ENCODE measurements at places on chromosomes 7 and 10.
A peak's percentile ranks its signal among the peaks of the same experiment; 100 is the strongest.

GRCh38 chr10:79409726-79410085 is 35.7 kb downstream of the ZCCHC24 start:
- DNase-seq: no peak

DNA sequence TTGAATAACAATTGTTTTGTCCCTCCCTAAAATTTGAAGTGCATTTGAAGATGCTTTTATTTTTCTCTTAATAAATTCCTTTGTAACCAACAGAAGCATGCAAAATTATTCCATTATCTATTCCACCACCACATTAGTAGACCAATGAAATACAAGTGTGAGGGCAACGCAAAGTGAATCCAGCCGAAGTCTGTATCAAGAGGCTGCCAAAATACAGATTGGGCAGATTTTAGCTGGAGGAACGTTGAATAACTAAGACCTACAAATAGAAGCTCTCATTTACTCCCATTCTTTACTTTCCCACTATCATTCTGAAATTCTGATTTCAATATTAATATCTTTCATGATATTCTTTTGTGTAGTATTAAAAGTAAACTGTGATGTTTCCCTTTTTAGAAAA is 233.7 kb downstream of the BMPER start:
- no peak for DNase-seq

DNA sequence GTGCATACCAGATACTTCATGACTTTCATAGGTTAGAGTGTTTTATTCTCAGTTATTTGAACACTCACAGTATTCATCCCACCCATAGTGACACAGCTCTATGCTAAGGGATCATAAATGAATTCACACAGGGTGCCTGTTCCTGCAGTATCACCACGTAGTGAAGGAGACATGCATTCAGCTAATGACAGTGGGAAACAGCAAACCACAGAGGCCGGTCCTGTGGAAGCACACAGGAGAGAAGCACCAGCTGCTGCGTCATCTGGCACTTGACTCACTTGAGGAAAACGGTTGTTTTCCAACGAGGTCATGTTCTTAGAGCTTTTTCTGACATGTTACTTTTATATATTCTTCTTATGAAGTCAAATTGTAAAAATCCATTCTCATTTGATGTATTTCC is 73.0 kb downstream of the UBE3C start:
- DNase-seq: no peak

- DNase-seq: peak; percentile 71
These were observed 381.0 kb upstream of the NRP1 start for GRCh38 chr10:33715303-33715975.

GRCh38 chr10:133012573-133013359 is 70.4 kb upstream of the CFAP46 start:
- no peak for DNase-seq

DNA sequence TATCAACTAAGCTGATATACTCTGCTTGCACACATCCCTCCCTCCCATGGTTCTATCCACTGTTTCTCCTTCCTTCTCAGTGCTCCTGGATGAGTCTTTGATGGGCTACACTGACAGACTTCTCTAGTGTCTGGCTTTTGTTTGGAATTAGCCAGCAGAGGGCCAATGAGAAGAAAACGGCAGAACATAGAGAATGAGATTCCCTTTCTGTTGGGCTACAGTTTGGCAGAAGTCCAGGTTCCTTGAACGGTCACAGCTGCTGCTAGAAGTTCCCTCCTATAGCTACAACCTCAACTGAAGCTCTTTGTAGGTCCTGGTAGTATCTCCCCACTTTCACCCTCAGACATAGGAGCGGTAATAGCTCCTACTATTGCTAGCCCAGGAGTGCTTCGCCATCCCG is 251.1 kb upstream of the LRRN3 start:
- peak; percentile 63 for DNase-seq

DNA sequence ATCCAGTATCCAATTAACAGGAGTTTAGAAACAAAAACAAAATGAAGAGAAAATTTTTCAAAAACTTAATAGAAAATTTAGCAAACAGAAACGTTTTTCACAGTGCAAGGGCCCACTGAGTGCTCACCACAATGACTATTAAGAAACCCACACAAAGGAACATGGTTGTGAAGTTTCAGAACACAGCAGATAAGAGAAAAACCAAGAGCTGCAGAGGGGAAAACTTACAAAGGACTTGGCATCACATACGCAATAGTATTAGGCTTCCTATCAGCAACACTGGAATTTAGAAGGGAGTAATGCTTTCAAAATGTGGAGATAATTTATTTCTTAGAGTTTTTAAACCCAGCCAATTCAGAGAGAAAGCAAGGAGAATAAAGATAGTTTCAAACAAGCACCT is 1.7 kb upstream of the C7orf25 start:
- no peak for DNase-seq

DNA sequence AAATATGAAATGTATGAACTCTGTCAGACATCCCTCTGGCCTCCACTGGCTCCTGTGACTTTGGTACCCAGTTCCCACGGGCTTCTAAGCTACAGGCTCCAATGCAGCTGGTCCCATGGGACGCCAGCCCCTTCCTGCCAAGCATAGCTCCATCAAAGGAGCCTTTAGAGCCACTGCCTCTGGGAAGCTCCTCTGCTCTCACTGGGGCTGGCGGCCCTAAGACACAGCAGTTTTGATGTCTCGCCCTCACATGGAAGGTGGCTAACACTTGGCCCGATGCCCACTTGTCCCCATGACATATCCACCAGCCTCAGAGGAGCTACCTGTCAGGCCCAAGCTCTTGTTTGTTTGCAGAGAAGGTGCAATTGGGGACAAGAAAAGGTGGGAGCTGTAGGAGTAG is 453.7 kb upstream of the LRRN3 start:
- no peak for DNase-seq

DNA sequence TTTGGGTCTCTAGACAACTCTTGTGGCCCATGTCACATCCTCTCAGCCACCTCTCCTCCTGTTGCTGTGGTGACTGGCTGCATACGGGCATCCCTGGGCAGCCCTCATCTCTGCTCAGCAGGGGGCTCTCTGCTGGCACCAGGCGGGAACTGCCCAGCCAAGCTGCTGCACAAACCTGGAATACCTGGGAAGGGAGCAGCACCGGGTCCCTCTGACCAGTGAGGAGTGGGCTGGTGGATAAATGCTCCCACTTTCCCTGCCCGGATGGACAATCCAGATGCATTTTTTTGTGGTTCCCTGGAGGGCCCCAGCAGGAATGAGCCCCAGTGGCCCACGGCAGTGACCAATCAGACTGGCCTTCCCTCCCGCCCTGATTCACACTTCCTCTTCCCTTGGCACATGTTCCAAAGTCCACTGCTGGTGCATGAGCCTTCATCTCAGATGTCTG is 21.9 kb downstream of the GRID1 start:
- no peak for DNase-seq

- no peak for DNase-seq
These were observed 56.0 kb downstream of the TACR2 start for GRCh38 chr10:69360485-69361302.

GRCh38 chr7:81674431-81674830 is 95.4 kb downstream of the HGF start:
- DNase-seq: no peak

DNA sequence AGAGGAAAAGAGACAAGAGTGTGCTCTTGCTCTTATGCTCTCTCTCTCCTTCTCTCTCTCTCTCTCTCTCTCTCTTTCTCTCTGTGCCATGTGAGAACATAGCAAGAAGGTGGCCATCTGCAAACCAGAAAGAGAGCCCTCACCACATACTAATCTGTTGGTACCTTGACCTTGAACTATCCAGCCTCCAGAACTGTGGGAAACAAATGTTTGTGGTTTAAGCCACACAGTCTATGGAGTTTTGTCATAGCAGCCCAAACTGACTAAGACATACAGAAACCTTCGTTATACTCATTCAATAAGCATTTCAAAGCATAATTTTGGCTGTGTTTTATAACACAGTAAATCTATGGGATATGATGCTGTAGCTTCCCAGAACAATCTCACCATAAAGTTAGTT is 56.4 kb upstream of the PLPP4 start:
- no peak for DNase-seq

DNA sequence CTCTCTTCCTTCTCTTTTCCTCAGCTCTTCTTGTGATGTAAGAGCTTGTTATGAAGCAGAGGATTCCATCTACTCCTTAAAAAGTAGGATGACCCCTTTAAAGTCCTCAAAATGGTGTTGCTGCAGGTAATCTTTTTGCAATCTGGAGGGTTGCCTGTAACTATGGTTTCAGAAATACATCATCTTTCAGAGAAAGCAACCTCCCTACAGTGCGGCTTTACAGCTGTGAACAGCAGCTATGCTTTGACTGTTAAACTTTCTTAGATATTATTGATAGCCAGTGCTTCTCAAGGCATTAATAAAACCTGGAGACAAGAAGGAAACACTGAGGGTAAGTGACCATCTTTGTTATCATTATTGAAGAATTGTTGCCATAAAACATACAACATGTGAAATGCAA is 86.6 kb upstream of the MDFIC start:
- no peak for DNase-seq

DNA sequence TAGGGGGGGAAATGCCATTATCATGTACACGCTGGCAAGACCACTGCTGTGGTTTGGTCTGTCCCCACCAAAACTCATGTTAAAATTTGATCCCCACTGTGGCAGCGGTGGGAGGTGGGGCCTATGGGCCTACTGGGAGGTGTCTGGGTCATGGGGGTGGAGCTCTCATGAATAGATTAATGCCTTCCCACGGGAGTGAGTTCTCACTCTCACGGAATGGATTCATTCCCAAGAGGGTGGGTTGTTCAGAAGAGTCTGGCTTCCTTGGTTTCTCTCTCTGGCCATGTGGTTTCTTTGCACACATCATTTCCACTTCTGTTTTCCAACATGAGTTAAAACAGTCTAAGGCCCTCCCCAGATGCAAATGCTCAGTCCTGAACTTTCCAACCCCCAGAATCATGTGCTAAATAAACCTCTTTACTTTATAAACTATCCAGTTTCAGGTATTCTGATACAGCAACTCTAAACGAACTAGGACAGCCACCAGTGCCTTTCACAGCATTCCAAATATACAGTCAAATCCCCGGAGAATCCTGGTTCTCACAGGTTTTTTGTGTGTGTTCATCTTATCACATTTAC is 44.3 kb downstream of the SMURF1 start:
- no peak for DNase-seq

- DNase-seq: no peak
These were observed 60.0 kb downstream of the ENO4 start for GRCh38 chr10:116909307-116909706.

- peak; percentile 81 for DNase-seq
These were observed 1186.5 kb downstream of the TYW1 start for GRCh38 chr7:68183176-68183575.

DNA sequence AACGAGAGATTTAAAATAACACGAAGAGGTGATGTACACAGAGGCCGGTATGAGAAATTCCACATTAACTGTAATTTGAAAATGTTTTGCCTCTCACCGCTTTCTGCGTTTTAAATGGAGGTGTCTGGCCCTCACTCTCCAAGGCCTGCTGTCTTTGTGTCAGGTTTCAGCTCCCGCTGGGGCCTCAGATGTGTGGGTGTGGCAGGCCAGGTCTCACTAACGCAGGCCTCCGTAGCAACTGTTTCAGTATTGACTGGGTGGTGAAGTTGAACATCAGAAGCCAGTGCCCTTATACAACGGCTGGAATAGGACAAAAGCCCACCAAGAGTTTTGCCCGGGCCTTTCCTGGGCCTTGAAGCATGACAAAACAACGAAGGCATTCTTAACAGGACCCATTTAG is 303.1 kb downstream of the ADARB2 start:
- DNase-seq: no peak

DNA sequence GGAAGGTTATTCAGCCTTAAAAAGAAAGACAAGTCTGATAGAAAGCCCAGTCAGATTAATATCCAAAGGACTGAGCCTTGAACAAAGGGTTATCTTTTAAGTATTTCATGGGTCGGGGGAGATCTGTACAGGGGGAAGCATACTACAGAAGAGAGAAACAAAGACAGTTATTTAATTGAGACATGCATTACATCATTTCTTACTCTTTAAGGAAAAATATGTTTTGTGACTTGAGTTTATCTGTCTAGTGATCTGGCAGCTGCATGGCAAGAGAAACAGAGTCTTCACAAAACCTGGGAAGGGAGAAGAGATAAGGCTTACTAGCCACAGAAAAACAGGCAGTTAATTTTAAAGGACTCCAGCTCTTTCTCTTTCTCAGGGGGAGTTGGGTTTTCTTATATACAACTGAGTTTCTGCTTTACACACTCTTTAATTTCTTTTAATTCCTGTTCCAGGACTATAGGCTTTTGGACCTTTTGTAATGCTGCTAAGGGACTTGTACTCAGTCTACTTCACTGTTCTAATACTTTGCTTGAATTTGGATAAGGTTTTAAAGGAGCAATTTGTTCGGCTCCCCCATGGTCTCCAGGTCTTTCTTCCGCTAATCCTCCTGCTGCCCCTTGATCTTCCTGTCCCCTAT is 20.9 kb upstream of the CYP3A43 start:
- no peak for DNase-seq

DNA sequence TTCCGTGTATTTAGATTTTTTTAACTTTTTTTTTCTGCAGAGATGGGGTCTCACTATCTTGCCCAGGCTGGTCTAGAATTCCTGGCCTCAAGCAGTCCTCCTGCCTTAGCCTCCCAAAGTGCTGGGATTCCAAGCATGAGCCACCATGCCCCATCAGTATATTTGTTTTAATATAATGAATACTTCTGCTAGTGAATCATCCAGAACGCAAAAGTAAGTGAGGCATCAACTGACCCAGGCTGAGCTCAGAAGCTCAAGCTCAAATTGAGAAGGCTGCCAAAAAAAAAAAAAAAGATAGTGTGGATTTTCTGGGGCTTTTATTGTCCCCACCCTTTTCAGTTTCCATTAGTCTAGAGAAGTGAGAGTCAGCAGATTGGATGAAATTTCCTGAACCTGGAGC is 39.0 kb upstream of the TECTB start:
- no peak for DNase-seq

GRCh38 chr7:36844374-36844773 is 120.1 kb upstream of the AOAH start:
- DNase-seq: no peak

- peak; percentile 52 for DNase-seq
These were observed 36.7 kb upstream of the UBE2H start for GRCh38 chr7:129989466-129989865.

- peak; percentile 87 for DNase-seq
These were observed 13.8 kb upstream of the SEC24C start for GRCh38 chr10:73730153-73730906.
